ENCODE measurements at places on chromosomes 16 and 17. TPM values are rescaled to one million over a fixed set of nuclear protein-coding genes. Genes with fewer than 3 reads are reported as not detected.

- peak; percentile 63 for DNase-seq
Observed at GRCh38 chr17:6269478-6269877, 165.4 kb downstream of the AIPL1 start.

- no peak for DNase-seq
Observed at GRCh38 chr17:30848021-30848420, 16.3 kb downstream of the ATAD5 start.

DNA sequence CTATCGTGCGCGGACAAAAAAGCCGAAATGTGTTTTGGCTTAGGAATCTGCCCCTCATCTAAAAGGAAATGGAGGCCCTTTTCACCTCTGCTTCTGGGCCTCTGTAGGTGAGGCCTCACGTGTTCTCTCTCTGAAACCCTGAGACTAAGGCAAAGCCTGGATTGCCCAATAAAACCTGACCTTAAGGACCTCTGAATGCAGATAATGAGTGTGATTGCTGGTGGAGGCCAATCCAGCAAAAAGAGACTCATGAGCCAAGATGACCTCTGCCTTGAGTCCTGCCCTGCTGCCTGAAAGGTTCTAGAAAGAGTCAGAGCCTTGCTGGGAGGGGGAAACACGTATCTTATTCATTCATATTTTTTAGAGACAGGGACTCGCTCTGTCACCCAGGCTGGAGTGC is 44.5 kb upstream of the ABR start:
- no peak for DNase-seq

- DNase-seq: peak; percentile 70
Observed at GRCh38 chr17:65231662-65232335, 94.6 kb downstream of the RGS9 start.

GRCh38 chr16:80058214-80058613 is 457.7 kb upstream of the MAF start:
- no peak for DNase-seq

- DNase-seq: no peak
Observed at GRCh38 chr17:77973953-77974352, 15.4 kb downstream of the TNRC6C start.

DNA sequence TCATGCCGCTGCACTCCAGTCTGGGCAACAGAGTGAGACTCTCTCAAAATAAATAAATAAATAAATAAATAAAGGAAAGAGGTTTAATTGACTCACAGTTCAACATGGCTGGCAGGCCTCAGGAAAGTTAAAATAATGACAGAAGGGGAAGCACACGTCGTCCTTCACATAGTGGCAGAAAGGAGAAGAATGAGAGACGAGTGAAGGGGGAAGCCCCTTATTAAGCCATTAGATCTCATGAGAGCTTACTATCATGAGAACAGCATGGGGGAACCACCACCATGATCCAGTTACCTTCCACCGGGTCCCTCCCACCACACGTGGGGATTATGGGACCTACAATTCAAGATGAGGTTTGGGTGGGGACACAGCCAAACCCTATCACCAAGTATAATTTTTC is 54.5 kb downstream of the PAFAH1B1 start:
- no peak for DNase-seq

GRCh38 chr17:63189082-63189481 is 223.0 kb downstream of the TANC2 start:
- no peak for DNase-seq

DNA sequence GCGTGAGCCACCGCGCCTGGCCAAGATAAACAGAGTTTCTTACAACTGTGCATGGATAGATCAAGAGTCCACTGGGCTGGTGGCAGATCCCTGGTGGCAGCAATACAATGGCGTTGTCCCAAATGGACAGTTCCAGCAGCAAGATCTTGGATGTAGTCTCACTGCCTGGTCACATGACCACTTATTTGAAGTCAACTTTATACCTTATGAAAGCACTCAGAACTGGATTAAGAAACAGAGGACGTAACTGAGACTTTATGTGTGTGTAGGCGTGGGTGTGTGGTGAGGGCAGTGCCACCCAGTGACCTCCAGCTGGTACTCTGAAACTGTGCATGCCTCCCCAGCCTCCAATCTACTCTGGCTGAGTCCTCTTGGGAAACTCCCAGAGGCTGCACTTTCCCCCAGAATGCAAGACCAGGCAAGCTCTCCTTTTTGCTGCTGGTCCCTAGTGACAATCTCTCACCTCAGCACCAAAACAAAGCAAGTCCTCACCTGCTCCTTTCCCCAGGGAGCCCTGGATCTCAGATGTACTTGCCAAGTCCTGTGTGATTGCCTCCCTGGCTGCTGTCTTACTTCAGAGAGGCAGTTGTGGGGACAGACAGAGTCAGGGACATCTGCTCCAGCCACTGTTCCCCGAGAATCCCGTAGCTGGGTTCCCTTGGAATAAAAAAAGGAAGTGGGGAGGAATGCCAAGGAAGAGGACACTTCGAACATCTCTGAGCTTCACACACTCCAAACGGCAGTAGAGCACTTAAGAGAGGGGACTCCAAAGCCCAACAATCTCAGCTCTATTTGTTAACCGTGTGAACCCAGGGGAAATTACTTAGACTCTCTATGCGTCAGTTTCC is 11.7 kb upstream of the ST6GALNAC2 start:
- no peak for DNase-seq

DNA sequence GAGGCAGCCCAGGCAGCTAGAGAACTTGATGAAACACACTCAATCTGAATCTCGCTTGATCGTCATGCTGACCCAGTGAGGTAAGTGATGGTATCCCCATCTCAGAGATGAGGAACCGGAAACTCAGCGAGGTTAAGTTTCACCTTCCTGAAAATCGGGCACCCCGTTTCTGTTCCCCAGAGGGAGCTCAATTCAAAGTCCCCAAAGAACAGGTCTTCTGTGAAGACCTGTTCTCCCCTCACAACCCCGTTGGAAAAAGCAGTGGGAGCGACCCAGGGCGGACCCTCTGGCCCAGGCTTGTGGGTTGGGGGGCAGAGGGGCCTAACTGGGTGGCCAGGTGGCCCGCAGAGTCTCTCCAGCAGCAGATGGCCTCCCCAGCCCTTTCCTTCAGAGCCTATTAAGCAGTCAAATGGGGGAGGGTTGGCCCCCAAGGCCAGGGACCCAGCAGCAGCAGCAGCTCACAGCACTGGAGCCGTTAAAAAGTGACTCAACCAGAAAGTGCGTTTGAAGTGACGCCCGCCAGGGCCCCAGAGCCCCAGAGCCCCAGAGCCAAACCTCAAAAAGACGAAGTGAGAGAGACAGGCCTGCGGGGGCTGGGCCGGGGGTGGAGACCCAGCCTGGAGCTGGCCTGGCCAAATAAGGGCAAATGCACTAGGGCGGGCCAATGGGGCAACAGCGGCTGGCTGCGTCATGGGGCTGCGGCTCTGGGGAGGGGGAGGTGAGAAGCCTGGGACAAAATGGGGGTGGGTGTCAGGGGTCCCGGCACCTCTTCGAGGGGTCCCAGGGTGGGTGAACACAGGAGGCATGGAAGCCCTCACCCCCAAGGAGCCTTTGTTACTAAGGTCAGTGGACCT is 9.2 kb upstream of the TSPOAP1 start:
- DNase-seq: peak; percentile 97

- DNase-seq: no peak
Observed at GRCh38 chr17:11273596-11273995, 32.6 kb downstream of the SHISA6 start.

DNA sequence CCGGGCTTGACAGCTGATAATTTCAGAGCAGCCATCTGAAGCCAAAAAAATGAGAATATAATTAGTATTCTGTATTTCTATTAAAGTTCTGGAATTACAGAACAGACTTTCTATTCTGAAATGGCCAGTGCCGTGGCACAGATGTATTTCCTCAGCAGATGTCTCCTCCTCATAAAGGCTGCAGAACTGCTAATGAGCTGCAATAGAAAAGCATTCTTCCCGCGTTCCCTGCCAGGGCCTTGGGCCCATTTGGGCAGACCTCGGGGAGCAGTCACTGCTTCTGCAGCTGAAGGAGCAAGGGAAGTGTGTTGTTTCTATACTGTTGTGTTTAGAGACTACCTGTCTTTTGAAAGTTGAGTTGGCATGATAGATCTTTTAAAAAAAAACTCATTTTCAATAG is 152.6 kb upstream of the CACNG5 start:
- DNase-seq: no peak

- DNase-seq: peak; percentile 49
Observed at GRCh38 chr17:60390925-60391470, 935 bp downstream of the USP32 start.

GRCh38 chr17:63820963-63821561 is 6.2 kb upstream of the PSMC5 start:
- no peak for DNase-seq

DNA sequence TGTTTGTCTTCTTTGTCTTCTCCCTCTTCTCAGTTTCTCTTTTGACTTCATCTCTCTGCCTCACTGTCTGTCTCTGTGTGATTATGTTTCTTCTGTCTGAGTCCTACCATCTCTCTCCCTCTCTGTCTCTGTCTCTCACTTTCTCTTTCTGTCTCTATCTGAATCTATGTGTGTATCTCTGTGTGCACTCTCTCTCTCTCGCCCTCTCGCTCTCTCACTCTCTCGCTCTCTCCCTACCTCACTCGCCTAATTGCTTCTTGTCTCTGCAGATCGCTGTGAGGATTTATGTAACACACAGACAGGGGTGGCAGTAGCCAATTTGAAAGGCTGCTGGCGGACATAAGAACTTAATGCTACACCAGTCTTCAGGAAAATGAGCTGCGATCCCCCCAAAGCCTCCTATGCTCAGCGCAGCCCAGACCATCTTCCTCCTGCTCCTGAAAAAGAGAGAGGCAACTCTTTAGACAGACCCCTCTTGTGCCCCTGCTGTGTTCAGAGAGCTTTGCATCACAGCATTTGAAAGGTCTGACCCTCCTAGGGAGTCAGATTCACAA is 140.9 kb downstream of the CCT6B start:
- DNase-seq: no peak

- DNase-seq: no peak
Observed at GRCh38 chr16:67647111-67647651, 2.2 kb downstream of the CARMIL2 start.

- DNase-seq: peak; percentile 73
Observed at GRCh38 chr16:9090101-9090959, 1.1 kb upstream of the HAPSTR1 start.

DNA sequence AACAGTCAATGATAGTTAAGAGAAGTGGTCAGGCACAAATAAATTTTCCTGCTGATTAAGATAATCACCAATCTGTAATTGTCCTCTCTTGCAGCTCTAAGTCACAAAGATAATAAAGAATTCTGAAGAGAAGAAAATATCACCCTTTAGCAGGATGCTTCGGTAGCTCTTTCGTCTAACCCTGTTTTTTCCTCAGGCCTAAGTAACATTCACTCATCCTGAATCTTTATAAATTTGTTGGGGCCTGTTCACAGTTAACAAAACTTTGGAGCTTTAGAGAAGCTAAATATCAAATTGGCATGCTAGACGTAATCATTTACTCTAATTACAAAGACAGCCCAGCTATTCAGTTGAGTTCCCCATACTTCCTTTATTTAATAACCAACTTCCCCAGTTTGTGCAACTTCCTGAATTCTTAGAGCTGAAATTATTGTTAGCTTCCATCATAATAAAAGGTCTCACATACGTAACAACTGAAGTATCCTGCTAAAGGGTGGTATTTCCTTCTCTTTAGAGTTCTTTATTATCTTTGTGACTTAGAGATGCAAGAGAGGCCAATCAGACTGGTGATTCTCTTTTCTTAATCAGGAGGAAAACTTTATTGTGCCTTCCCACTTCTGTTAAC is 118.6 kb downstream of the TANGO6 start:
- DNase-seq: no peak

GRCh38 chr16:12489357-12489990 is 314.2 kb downstream of the CPPED1 start:
- DNase-seq: peak; percentile 32

DNA sequence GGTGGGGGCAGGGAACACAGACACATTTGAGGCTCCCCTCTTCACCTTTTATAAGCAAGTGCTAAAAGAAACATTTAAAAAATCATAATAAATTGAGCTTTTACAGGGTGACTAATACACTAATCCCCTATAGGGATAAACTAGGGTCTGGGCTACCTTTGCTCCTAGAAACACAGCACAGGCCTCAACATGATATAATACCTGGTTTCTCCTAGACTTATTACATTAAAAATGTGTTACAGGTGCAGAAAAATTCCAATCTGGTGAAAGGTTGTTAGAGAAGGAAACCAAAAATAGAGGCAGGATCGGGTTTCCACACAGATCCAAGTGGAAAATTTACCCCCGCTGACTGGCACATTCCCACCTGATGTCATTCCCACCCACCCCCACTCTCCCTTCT is 124.7 kb upstream of the NOG start:
- no peak for DNase-seq

- peak; percentile 24 for DNase-seq
Observed at GRCh38 chr17:5122586-5123342, 6.9 kb downstream of the USP6 start.

DNA sequence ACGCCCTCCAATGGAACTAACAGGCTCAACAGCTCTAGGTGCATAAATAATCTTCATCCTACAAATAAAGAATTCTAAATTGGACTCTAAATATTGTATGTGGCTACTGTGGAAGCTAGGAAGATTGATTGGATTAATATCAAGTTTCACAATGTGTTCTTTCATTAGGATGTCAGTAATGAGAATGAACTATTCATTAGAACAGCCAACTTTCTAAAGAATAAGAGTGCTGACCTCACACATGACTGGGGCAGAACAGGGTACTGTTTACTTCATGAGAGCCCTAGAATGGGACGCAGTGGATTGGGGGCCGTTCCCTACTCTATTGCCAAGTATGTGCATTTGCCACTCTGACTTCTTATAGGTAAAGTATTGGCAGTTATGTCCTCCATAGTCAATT is 528.2 kb upstream of the RBFOX1 start:
- DNase-seq: no peak

DNA sequence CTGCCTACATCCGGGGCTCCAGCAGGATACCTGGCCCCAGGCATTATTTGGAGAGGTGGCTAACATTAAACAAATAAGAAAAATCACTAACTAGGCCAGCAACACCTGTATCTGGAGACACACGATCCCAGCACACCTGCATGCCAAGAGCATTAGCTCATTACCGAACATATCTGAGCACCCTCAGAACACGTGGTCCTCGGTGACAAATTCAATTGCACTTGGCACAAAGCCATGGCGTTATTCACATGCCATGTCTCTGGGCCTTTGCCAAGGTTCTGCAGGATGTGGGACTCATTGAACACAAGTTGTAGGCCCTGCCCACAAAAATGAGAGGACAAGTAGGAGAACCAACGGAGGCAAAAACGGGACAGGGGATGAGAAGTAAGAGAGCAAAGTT is 552.3 kb downstream of the TOX3 start:
- no peak for DNase-seq

- no peak for DNase-seq
Observed at GRCh38 chr17:77523540-77523939, 382.8 kb downstream of the SEC14L1 start.

The KRT40 gene
- not detected for total RNA-seq

The ERAL1 gene
- total RNA-seq: 74.8 TPM

The HOXB6 gene
- not detected for total RNA-seq

The CD300H gene
- total RNA-seq: not detected

The SYNGR3 gene
- 5.9 TPM for total RNA-seq

The AHSP gene
- total RNA-seq: not detected

The TEKT3 gene
- not detected for total RNA-seq

The CNGB1 gene
- total RNA-seq: not detected

The PRSS33 gene
- total RNA-seq: not detected

The PDIA2 gene
- not detected for total RNA-seq

The FOXL1 gene
- total RNA-seq: not detected

The AOC2 gene
- 1.9 TPM for total RNA-seq

The ZNF688 gene
- total RNA-seq: 9.1 TPM

The SNTB2 gene
- total RNA-seq: 17.2 TPM

The HOXB5 gene
- total RNA-seq: not detected

The ACSM2A gene
- total RNA-seq: 0.11 TPM

All from activated CD4-positive, alpha-beta T cell treated with anti-CD3 and anti-CD28 coated beads for 36 hours (primary cell).